ENCODE measurements at places on chromosomes 3 and 15.

DNA sequence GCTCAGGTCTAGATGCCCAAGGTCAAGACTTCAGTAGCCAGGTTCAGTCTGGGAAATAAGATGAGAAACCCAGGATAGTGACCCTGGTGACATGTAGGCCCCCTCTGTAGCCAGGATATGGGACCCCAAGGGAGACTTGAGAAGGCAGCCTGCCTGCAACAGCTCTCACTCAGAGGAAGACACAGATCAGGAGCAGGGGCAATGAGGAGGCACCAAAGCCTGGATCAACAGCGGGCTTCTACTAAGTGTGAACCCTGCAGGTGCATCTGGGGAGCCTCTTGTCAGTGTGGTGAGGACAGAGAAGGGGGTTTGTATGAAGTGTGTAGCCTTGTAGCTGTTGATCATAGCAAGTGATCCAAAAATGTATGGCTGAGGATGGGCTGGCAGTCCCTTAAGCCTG is 25.4 kb downstream of the PLA2G4F start:
- no peak for DNase-seq

- no peak for DNase-seq
These were observed 33.2 kb downstream of the SLC25A26 start for GRCh38 chr3:66253790-66254620.

DNA sequence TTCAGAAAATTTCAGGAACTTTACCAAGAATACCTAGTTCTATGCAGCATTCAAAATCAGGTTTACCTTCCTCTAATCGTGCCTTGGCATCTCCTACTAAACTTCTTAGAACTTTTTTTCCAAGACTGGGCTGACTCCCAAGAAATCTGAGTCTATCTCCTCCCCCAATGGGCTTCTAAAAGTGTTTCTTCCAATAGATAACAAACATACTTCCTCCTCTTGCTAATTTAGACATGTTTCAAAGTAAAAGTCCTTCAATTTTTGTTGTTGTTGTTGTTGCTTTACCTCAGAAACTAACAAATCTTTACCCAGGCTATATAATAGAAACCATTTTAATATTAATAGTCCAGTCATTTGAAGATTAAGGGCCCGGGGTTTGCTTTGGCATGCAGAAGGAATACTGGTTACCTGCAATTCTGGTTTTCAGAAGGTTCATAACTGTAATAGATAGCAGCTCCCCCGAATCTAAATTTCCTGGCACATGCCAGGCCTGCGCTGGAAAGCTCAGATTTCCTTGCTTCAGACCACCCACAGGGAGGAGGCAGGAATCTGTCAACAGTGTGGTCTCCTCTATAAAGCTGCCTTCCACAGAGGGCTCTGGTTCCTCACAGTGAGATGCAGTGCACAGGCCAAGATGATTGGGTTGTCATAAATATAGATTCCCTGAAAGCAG is 188.7 kb downstream of the THRB start:
- DNase-seq = no peak

GRCh38 chr3:45226206-45226915 is at the start of gene TMEM158:
TMEM158 (minus strand) TSS chr3:45226287; CDS start chr3:45226027, 260 bp downstream.
- peak; percentile 89 for DNase-seq

DNA sequence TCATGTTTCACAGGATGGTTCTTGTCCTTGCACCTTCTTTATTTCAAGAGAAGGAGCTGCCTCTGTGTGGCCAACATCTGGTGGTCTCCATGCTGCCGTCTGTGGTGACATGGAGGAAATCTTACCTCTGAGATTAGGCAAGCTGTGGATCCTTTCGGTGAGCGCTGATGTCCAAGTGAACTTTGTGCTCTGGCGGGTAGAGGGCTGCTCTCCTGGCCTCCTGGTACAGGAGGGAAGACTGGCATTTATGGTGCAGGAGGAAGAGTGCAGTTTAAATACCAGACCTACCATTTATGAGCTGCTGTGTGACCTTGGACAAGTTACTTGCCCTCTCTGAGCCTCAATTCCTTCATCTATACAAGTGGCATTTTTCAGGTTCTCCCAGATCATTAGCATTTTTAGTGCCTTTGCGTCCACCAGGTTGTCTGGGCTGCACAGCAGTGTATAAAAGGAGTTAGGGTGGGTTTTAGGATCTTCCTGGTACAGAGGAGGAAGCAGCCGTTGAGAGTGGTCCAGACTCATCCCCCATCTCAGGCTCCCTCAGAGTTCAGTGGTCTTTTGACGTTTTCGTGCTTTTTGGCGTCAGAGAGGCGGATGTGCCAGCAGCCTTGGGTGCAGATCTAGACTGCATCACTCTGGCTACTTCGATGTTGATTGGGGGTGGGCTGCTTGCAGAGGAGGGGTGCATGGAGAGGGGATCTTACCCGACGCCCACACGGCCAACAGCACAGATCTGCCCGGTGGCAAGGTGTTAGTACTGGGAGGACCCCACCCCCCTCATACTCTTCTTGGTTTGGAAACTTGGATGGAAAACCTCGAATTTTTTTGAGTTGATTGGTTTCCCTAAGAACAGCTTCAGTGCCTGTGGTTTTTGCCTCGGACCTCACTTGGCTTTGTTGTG is 162.2 kb downstream of the ITPR1 start:
- DNase-seq = no peak

DNA sequence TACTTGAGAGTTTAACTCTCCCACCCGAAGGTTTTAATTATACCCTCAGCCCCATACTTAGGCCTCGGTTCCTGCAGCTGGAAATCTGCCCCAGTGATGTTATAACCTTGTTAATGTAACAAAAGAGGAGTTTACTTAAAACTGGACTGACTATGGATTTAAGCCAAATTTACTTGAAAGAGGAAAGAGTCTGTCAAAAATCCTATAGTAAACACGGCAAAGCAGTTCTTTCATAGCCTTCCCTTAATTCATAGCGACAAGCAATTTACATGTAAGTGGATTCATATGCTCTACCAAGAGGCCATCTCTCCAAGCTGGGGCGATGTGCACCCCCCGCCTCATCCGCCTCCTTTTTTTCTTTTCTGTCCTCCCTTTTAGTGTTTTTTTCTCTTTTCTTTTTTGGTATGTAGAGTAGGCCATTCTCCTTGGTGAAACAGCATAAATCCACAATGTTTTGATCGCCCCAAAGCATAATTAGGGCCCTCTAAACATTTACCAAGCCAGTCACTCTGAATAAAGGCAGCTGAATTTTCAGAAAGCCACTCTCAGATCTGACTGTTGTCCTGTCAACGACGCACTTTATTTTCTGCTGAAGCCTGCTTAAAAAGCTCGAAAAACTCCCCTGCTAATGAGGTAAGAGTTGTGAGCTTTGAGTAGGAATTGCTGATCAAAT is 373.1 kb upstream of the WNT5A start:
- DNase-seq = no peak

GRCh38 chr3:127908202-127908601 is 6.8 kb upstream of the KBTBD12 start:
- no peak for DNase-seq

GRCh38 chr15:37872661-37873060 is 61.8 kb upstream of the TMCO5A start:
- DNase-seq = no peak

Data from frontal cortex (tissue), 4 donors.